ENCODE measurements at places on chromosomes 12 and 14.

DNA sequence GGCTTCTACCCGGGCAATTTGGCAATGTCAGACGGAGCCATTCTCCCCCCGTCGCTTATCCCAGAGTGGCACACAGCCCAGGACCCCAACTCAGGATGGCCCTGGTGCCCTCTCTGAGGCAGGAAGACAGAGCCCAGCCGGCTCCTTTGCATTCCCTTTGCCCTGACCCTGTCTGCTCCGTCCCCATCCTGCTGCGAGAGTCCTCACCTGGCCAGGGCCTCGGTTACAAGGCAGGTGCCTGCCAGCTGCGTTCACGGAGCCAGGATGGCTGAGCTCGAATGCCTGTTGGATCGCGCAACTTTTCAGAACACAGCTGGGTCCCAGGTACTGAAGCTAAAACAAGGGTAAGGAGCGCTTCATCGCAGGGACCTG lies 18.6 kb downstream of the LRTM2 start:
- no peak for DNase-seq

GRCh38 chr12:91722072-91722471 lies 423.6 kb downstream of the BTG1 start:
- no peak for DNase-seq

- DNase-seq, result no peak
These were observed 127.1 kb downstream of the NELL2 start for GRCh38 chr12:44748950-44749468.

DNA sequence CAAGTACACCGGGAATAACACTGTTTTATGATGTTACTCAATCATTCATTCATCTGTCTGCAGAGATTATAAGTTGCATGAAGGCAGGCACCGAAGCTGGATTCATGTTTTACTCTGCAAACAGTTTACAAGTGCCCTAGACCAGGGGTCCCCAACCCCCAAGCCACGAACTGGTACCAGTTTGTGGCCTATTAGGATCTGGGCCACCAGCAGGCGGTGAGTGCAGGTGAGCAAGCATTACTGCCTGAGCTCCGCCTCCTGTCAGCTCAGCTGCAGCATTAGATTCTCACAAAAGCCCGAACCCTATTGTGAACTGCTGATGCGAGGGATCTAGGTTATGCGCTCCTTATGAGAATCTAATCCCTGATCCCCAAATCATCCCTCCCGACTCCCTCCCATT lies 38.1 kb upstream of the PLXNC1 start:
- DNase-seq, result no peak

DNA sequence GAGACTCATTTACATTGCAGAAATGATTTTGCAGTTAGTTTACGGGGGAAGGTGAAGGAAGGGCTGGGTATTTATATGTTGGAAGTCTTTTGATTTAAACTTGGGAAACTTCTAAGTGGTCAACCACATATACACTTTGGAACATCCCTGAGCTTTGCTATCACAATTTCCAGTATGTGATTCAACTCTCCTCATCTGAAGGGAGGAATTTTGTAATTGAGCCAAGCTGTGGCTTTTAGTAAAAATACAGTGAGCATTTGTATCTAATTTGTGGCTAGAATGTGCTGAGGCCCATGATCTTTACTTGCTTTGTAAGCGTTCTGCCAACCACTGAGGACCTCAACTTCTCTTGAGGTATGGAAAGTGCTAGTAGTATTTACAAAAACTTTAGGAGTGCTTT lies 235.0 kb upstream of the PDZRN4 start:
- DNase-seq, result no peak

DNA sequence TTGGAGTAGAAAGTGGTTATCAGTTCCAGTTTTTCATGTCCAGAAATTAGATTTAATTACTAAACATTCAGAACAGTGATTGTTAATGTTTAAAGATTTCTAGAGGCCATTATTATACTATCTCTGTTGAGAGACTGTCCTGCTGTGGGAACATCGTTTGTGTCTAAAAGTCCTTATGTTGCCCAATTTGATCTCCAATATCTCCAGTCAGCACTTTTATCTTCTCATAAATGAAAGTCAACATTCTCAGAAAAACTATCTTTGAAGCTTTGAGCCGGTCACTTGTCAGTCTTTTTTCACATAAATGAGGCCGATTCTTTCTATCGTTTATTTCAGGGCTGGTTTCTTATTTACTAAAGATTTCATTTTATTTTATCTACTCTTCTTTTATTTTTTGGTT lies 90.8 kb upstream of the NPAS3 start:
- no peak for DNase-seq

GRCh38 chr12:91729543-91729942 lies 416.1 kb downstream of the BTG1 start:
- no peak for DNase-seq

- DNase-seq, result no peak
These were observed 169.5 kb downstream of the TTC8 start for GRCh38 chr14:88993946-88994345.

DNA sequence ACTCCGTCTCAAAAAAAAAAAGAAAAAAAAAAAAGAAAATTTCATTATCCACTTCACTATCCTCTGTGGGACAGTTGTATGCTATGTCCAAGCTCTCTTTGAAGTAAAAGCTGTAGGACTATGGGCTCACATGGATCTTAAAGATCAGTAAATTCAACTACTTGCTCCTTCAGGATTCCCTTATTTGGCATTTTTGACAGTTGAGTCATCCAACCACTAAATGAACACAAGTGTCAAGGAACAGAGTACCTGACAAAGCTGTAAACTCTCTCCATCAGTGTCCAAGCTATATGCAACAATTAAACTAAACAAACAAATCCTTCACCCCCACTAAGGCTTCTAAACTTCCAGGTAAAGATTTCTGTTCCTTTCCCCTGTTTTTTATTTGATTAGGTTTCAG lies 177.0 kb downstream of the CEP128 start:
- no peak for DNase-seq

- no peak for DNase-seq
These were observed 3.8 kb downstream of the AKAP3 start for GRCh38 chr12:4645023-4645422.

- DNase-seq, result peak; percentile 75
These were observed 235.4 kb downstream of the SEC23A start for GRCh38 chr14:38867561-38868150.

GRCh38 chr12:34205401-34205800 lies 183.1 kb downstream of the ALG10 start:
- no peak for DNase-seq

DNA sequence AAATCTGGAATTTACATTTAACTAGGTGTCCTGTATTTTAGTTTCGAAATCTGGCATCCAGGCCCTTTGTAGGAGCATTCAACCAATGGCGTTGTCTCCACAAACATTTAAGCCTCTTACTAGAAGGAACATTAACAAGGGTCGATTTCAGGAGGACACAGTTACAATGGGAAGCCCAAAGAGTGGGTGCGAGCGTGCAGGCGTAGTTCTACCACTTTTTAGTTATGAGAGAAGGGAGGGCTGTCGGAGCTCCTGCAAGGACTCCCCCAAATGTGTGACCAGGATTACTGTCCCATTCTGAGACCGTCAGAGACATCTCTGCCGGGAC lies 365 bp upstream of the ABHD4 start:
- DNase-seq, result no peak

GRCh38 chr14:56216626-56217379 lies 98.6 kb downstream of the PELI2 start:
- no peak for DNase-seq

DNA sequence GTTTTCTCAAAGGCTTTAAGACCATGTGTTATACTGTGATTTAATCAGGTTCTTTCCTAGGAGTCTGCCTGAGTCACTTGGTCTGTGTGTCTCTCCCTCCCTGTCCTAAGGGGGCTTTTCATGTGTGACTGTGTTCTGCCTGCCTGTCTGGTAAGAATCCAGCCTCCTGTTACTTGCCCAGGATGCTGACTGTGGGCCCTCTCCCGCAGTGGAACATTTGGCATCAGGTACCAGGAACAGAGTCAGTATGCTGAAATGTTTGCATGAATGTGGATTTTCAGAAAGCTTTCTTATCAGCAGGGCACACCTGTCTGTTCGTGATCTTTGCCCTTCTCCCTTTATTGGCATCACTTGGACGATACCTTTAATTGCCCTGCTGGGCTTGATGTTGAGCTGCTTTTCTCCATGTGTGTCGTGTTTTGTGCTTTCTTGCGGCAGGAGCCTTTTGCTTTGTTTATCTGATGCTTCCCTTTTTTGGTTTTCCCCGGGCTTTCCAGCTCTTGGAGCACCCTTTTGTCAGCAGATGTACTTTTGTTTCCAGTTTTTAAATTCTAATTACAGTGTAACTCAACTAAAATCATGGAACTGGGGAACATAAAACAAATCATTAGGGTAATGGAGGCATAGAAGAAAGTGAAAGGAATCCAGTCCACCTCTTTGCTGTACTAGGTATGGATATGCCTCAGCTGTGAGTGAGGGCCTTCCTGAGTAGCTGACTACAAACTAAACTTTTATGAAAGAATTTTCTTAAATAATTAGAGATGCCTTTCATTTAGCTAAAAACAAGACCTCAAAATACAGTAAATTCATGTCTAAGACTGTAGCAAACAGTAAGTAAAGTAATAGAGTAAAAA lies 72.5 kb downstream of the TRAF3 start:
- DNase-seq, result no peak

- DNase-seq, result no peak
These were observed 5.1 kb downstream of the ANKRD9 start for GRCh38 chr14:102504328-102504999.

GRCh38 chr14:86321151-86321550 lies 791.2 kb downstream of the FLRT2 start:
- no peak for DNase-seq

DNA sequence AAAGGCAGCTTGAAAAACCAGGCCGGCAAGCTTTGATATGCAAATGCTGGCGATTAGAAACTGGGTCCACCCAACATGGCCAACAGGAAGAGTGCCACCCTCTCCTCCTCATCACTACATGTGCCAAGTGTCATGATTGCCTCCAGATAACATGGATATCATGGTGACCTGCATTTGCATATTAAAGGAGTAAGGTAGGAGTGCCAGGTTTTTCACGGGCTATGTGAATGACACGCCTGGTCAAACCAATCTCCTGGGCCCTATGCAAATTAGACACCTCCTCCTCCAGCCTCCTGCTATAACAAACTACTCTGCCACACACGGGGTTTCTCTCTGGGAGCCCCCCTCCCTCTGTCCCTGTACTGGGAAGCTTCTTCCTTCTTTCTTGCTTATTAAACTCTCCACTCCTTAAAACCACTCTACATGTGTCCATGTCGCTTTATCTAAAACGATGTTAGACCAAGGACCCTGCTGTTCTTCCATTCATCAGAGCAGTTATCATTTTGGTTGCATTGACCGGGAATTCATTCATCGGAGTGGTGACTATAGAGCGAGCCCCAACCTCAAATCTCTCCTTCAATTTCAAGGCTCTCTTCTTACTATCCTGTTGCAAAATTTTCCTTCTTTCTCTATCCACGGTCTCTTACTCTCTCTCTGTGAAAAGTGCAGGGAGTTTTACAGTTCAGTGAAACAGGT lies 27.5 kb downstream of the APOBEC1 start:
- DNase-seq, result no peak

DNA sequence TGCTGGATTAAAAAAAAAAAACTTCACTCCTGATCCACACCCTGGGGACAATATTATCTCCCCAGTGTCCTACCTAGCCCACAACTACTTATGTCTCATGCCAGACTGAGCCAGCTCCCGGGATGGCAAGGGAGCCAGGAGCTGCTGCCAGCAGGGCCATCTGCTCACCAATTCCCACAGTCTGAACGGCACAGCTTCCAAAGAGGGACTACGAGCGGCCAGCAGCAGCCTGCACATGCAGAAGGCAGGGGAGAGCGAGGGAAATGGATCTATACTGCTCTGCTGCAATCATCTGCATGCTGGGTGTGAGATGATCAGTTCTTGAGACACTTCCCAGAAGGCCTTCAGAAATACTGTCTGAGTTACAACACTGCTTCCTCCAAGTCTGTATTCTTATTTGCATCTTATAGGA lies 11.1 kb downstream of the SSH1 start:
- DNase-seq, result no peak

DNA sequence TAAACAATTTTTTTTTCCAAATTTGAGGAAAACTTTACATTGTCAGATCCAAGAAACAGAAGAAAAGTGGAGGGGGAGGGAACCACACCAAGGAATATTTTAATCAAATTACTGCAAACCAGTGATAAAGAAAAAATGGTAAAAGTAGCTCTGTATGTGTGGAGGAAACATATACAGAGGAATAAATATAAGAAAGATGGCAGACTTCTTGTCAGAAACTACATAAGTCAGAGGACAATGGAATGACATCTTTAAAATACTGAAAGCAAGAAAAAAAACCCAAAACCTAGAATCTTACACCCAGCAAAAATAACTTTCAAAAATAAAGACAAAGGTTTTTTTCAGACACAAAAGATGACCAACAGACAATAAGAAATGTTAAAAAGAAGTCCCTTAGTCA lies 10.2 kb upstream of the LLPH start:
- DNase-seq, result no peak

- no peak for DNase-seq
These were observed 41.3 kb downstream of the CDC42BPB start for GRCh38 chr14:103016071-103016470.

DNA sequence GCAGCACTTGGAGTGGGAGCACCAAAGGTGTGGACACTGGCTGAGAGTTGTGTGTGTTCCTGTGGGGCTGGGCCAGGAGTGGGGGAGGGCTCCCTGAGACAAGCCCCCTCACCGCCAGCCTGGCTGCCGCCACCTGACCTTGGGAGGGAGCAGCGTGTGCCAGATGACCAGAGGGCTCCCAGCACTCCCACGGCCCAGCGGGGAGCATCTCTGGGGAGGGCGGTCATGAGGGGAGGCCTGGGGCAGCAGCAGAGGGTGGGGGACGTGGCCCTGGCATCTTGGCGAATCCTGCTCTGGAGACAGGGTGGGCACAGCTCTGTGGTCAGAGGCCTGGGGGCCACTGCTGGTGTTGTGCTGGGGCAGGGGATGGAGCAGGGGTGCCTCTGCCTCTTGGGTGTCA lies 10.7 kb downstream of the CEP170B start:
- no peak for DNase-seq

- DNase-seq, result no peak
These were observed 395.6 kb downstream of the BCAT1 start for GRCh38 chr12:24553259-24553658.

GRCh38 chr12:31322801-31323207 lies 3.1 kb downstream of the SINHCAF start:
- DNase-seq, result no peak

DNA sequence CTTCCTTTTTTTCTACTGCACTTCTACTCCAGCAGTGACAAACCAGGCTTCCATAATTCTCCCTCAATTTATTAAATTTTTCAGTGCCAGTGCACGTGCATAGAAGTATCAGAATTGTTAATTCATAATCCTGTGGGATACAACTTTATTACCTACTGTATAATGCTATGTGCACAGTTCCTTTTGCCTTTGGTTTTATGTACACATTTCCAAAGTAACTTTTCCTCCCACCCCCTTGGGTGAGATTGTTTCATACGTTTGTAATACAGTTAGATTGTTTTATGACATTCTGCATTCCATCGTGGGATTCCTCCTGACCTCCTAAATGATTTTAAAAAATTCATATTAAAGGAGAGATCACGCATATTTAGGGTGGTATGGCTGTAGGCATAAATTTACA lies 128.1 kb downstream of the TTC6 start:
- no peak for DNase-seq

GRCh38 chr12:104951759-104952509 lies 6.2 kb downstream of the SLC41A2 start:
- DNase-seq, result no peak

GRCh38 chr12:2490831-2491230 lies 303.9 kb upstream of the FKBP4 start:
- no peak for DNase-seq

GRCh38 chr12:48029491-48030172 lies 25.4 kb upstream of the COL2A1 start:
- no peak for DNase-seq

All from right renal pelvis (tissue), 4 donors.